A549 treated with ZK216348 at 1 μM for 4 hours (cell line): ENCODE measurements at places on chromosomes 7 and 10. TPM values are rescaled to one million over a fixed set of nuclear protein-coding genes. Genes with fewer than 3 reads are reported as not detected.

Gene SFTPD
- 0.19 to 0.41 TPM (median 0.21 TPM) in 5 replicates for total RNA-seq

Gene OPN1SW
- not detected in 5 replicates for total RNA-seq

Gene GSTK1
- total RNA-seq = 103 to 121 TPM (median 114 TPM) in 5 replicates

Gene GBX1
- 0.23 TPM in 1 of 5 replicates, not detected in the others for total RNA-seq

Gene PLCE1
- 4.9 to 7.8 TPM (median 6.8 TPM) in 5 replicates for total RNA-seq

Gene SPDYE16
- total RNA-seq = not detected in 5 replicates

Gene CTBP2
- total RNA-seq = 92.5 to 119 TPM (median 112 TPM) in 5 replicates

Gene POU6F2
- total RNA-seq = not detected in 5 replicates

Gene CUZD1
- total RNA-seq = 0.96 to 1.6 TPM (median 1.4 TPM) in 5 replicates

Gene TFAM
- total RNA-seq = 56.5 to 105 TPM (median 69.7 TPM) in 5 replicates

Gene CALN1
- not detected in 5 replicates for total RNA-seq

Gene FOXP2
- not detected in 5 replicates for total RNA-seq

Gene ZNF12
- total RNA-seq = 8.3 to 14.1 TPM (median 11.0 TPM) in 5 replicates

Gene PMS2
- total RNA-seq = 9.5 to 15.6 TPM (median 12.6 TPM) in 5 replicates

Gene TMEM236
- total RNA-seq = 0.04 to 0.09 TPM (median 0.05 TPM) in 5 replicates

Gene CPA2
- 0.18 to 0.28 TPM in 2 of 5 replicates, not detected in the others for total RNA-seq

Gene OR9A4
- not detected in 5 replicates for total RNA-seq

Gene HTR5A
- not detected in 5 replicates for total RNA-seq

Gene LIPJ
- total RNA-seq = not detected in 5 replicates

Gene RET
- 0.37 to 0.80 TPM (median 0.59 TPM) in 5 replicates for total RNA-seq

Gene CLDN4
- total RNA-seq = 2.5 to 7.0 TPM (median 5.0 TPM) in 5 replicates

Gene SEMA3D
- 0.13 TPM in 1 of 5 replicates, not detected in the others for total RNA-seq

Gene UNCX
- 0.21 TPM in 1 of 5 replicates, not detected in the others for total RNA-seq

Gene ENTPD1
- total RNA-seq = 0.05 to 0.17 TPM in 2 of 5 replicates, not detected in the others
